Stomach (tissue), 19 donors: ENCODE measurements at places on chromosomes 2 and 18. TPM values are rescaled to one million over a fixed set of nuclear protein-coding genes. Genes with fewer than 3 reads are reported as not detected.

DNA sequence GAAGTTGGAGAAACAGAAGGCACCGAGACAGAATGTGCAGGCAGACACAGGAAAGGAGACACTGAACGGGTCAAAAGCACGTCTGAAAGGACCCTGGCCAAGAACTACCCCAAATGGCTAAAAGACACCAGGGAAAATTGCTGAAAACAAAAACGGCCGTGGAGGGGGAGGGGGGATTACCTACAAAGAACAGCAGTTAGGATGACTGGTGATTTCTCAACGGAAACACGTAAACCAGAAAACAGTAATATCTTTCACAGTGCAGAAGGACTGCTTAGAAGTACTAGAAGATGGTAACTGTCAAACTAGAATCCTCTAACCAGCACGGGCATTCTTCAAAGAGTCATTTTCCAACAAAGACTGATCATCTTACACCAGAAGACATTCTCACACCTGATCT, 142.6 kb downstream of the HDAC4 start:
- no peak overlapping the region for H3K4me3 ChIP-seq
- H3K4me1 ChIP-seq = peaks cover 63% of the 10 kb centered on the region
- no peaks in the 10 kb centered on the region for H3K36me3 ChIP-seq
- H3K27ac ChIP-seq = no peak overlapping the region
- DNase-seq = no peak
- H3K27me3 ChIP-seq = no peaks in the 10 kb centered on the region

DNA sequence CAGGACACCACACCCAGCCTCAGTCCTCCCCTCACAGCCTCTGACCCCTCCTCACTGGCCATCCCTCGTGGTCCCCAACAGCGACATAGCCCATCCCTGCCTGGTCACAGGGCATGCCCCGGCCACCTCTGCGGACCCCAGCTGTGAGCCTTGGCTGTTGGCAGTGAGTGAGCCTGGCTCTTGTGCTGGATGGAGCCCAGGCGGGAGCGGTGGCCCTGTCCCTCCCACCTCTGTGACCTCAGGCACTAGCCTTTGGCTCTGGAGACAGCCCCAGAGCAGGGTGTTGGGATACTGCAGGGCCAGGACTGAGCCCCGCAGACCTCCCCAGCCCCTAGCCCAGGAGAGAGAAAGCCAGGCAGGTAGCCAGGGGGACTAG, 7.9 kb downstream of the DES start:
- DNase-seq = no peak
- H3K4me1 ChIP-seq = no peaks in the 10 kb centered on the region
- peaks cover 16% of the 10 kb centered on the region for H3K36me3 ChIP-seq

DNA sequence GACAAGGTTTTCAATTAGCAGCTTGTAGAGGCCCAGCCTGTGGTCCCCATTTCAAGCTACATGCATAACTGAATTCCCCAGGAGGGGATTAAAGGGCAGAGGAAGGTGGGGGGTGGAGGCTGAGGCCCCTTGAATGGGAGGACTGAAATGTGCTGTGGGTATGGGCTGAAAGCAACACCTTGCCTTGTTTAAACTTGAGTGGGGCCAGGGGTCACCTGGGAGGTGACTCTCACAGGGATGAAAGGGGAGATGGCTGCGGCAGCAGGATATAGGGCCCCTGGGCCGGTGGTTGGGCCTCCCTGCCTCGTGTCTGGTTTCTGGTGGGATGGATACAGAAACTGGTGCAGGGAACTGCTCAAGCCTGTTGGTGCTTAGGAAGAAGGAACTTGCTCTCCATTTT, 225.9 kb upstream of the SPRED2 start:
- no peak overlapping the region for H3K27ac ChIP-seq
- peaks cover 5% of the 10 kb centered on the region for H3K4me1 ChIP-seq
- no peak for DNase-seq
- H3K36me3 ChIP-seq = no peaks in the 10 kb centered on the region
- H3K27me3 ChIP-seq = no peaks in the 10 kb centered on the region
- no peak overlapping the region for H3K4me3 ChIP-seq

DNA sequence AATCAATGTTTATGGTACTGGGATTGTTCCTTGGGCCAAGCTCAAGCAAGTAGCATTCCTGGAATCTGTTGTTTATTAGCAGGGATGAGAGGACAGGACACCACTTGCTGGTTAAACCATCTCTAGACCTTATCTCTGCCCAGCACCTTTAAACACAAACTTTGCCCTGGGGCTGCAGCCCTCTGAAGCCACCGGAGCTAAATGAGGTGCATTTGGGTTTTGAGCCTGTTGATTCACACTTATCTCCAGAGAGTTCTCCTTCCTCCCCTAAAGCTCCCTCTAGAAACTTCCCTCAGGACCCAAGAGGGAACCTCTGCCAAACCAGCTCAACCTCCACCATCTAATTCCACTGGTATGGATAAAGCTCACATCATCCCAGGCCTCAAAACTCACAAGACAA, 94.8 kb upstream of the EPAS1 start:
- H3K4me3 ChIP-seq = no peak overlapping the region
- no peak overlapping the region for H3K27ac ChIP-seq
- H3K36me3 ChIP-seq = no peaks in the 10 kb centered on the region

Gene LAPTM4A
- total RNA-seq = 74.1 TPM

- H3K4me1 ChIP-seq = no peaks in the 10 kb centered on the region
- H3K27ac ChIP-seq = no peak overlapping the region
- no peaks in the 10 kb centered on the region for H3K27me3 ChIP-seq
- H3K4me3 ChIP-seq = no peak overlapping the region
Observed at GRCh38 chr2:82839036-82839435, 1620.0 kb downstream of the SUCLG1 start.

GRCh38 chr18:8595445-8595844, 13.8 kb upstream of the RAB12 start:
- no peaks in the 10 kb centered on the region for H3K27me3 ChIP-seq
- no peaks in the 10 kb centered on the region for H3K4me1 ChIP-seq
- no peak for DNase-seq
- H3K36me3 ChIP-seq = no peaks in the 10 kb centered on the region
- no peak overlapping the region for H3K4me3 ChIP-seq
